ENCODE measurements at places on chromosomes 12 and 14.

DNA sequence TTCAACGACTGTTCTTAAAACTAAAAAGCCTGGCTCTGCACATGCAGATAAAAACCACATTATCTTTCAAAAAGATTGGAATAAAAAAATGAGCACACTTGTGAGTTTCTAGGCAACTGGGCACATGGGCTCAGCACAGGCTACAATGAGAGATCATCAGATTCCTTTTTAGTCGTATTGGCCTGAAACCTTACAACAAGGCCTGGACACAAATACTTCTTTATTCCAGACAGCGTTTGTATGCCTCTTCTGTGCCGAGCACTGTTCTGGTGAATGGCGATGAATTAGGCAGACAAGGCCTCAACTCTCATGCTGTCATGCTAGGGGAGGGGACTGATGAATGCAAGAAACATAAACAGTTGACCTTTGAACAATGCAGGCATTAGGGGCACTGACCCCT is 463.0 kb downstream of the AACS start:
- DNase-seq = peak; percentile 34

- DNase-seq = no peak
Measured at GRCh38 chr12:49675137-49675536, 32.1 kb downstream of the FMNL3 start.

DNA sequence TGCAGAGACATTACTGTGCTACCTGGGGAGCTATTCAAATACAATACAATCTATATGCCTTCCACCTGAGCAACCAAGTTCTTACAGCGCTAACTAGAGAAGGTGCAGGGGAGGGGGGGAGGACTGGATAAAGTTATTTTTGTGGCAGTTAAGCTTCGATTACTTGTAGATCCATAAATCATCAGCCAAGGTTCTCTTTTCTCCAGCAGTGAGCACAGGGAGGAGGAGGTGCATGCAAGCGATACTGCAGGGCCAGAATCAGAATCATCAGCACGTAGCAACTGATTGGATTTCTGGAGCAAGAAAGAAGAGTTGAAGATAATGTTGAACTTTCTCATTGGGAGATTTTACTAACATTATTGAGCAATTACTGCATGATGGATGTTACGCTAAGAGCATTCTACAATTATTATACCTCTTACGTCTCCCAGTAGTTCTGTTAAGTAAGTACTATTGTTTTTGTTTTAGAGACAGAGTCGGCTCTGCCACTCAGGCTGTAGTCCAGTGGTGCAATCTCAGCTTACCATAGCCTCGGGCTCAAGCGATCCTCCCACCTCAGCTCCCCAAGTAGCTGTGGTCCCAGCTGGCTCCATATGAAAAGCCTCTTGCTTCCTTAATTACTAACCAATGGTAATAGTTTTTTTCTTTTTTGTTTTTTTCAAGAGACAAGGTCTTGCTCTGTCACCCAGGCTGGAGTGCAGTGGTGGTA is 74.6 kb upstream of the EEA1 start:
- DNase-seq = no peak

GRCh38 chr12:47303207-47303606 is 223.4 kb upstream of the AMIGO2 start:
- no peak for DNase-seq

DNA sequence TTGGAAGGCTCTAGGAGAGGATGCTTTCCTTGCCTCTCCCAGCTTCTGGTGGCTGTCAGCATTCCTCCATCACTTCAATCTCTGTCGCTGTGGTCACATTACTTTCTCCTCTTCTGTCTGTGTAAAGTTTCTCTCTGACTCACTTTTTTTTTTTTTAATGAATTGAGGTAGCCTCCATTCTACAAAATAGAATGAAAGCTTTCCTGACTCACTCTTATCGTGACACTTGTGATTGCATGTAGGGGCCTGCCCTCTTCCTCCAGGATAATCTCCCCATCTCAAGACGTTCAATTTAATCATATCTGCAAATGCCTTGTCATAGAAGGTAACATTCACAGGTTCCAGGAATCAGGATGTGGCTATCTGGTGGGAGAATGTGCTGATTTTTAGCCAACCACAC is 153.5 kb upstream of the HMGA2 start:
- DNase-seq = no peak

DNA sequence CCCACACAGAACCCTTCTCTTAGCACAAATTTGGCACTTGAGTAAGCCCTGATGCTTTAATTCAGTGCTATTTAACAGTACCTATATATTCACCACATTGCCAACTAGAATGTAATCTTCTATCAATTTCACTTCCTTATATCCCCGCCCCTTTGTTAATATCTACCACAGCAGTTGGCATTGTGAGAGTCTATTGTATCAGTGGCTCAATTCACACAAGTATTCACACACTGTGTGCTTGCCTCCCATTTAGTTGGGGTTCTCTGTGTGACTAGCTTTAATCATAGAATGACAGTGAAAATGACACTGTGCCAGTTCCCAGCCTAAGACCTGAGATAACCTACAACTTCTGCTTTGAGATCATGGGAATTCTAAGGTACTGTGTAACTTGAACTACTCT is 103.1 kb downstream of the SEC23A start:
- no peak for DNase-seq
